ENCODE measurements at places on chromosomes 2 and 18. TPM values are rescaled to one million over a fixed set of nuclear protein-coding genes. Genes with fewer than 3 reads are reported as not detected.

GRCh38 chr2:36547906-36548305, 50.1 kb downstream of the FEZ2 start:
- DNase-seq, result no peak

DNA sequence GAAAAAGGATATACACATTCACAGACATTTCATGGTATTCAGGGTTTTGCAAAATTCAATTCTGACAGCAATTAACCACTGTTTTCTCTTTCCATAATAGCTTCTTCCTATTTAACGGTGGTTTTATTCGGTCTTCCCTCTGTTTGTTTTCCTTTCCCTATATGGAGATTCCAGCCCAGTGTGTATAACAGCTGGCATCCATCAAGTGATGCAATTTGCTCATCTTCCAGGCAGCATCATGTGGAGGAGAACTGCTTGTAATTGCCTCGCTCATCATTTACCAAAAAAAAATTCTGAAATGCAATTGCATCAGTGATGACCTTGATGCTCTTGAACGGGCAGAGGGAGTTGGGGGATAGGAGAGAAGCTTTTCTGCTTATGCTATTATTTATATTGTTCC, 165.9 kb upstream of the PGAP1 start:
- DNase-seq, result no peak

- DNase-seq, result no peak
Observed at GRCh38 chr2:237535385-237536082, 30.8 kb upstream of the PRLH start.

DNA sequence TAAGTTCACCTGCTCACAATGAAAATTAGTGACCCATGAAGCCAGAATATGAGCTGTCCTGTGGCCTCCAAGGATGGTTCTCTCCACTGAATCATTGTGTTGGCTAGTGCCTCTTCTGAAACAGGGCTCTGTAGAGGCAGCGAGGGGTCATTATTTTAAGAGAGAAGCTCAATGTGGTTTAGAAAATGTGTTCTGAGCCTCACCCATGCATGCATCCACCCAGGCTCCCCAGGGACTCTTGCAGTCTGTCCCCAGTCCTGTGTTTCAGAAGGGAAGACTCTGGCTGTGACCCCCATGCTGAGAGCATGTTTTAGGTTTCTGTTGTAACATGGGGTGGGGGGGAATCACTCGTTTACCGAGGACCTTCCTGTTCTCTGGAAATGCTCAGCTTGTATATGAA, 135.2 kb downstream of the RNF144A start:
- no peak for DNase-seq

DNA sequence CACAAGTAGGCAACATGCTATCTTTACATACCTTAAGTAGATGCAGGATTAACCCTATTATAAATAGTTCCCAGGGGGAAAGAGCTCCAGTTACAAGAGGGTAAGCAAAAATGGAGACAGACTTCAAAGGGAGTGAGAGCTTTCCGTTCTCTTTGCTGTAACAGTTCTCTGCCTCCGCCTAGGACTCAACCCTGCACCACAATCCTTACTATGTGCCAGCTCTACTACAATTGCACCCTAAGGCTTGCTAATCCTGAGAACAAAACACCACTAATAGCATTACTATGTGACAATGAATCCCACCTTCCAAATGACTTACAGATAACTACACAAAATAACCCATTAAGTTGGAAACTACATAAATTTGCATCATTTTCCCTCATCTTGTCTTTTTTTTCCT, 7.7 kb downstream of the ZBTB14 start:
- DNase-seq, result no peak

- no peak for DNase-seq
Observed at GRCh38 chr2:190533175-190533967, 1.2 kb downstream of the NEMP2 start.

GRCh38 chr2:231032575-231033140, 4.7 kb upstream of the C2orf72 start:
- no peak for DNase-seq

DNA sequence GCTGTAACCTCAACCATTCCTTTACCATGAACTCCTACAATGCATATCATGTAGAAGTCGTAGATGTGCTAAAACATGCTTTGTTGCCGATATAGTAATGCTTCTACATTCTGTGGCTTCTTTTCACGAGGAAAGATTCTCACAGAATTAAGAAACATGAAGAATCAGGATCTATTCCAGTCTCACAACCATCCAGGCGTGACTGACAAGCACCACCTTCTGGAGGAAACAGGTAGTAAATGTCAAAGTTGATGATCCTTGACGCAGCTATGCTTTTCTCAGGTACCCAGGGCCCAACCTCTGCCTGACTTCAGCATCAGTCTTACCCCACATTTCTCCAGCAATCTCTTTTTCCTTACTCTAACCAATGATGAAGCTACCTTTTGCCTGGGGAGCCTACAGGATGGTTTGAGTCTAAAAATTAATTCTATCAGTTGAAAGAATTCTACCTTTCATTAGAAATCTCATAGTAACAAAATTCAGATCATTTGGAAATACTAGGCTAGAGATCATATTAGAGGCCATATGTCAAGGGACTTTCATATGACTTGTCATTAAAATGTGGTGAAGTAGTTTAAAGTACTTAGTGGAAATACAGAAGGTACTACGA, 123.3 kb upstream of the RND3 start:
- DNase-seq, result no peak

DNA sequence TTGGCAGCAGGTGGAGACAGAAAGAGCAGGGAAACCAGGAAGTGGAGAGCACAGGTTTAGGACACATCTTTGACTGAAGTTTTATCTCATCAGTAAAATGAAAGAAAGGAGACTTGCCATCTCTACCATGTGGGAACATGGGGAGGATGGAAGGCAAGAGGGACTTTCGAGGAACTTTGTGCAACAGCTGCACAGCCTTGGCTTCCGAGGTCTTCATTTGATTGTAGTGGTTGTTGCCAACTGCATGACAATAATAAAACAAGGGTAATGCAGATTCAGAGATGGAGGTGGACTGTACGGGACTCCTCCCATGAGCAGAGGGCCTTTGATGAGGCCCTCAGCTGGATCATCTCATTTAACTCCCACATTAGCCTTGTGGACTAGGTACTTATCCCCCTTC, 49.3 kb upstream of the FZD7 start:
- no peak for DNase-seq

- DNase-seq, result no peak
Observed at GRCh38 chr18:29741461-29741860, 1301.1 kb downstream of the DSC3 start.

DNA sequence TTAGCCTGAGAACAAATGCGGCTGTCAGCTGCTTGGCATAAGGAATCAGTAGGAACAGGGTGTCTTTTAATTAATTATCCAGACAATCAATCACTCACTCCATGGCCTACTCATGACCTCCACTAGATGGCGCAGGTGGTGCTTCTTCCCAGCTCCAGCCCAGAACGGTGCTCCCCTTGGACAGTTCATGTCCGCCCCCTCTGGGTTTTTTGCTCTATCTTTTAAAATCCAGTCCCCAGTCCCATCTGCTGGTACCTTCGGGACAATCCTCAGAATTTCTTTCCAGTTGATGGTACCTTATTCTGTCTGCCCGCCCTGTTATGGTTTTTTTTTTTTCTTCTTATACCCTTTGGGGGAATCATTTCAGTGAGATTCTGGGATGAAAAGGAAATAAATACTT, 99.8 kb downstream of the CACNB4 start:
- peak; percentile 28 for DNase-seq

DNA sequence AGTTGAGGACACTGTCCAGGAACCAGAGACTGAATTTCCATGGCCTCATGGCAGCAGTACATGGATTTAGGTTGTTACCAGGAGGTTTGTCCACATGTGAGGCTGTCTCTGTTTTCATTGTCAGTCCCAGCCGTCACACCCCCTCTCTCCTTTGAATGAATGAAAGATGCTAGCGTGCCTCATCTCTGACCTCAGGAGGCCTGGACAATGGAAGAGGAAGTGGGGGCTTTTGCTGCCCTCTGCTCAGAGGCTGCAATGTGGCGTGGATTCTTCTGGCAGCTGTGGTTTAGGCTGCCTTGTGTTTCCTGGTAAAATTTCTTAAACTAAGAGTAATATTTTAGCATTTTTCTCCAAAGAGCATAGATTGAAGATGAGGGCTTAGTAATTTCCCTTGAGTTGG, 47.5 kb downstream of the RAB31 start:
- DNase-seq, result no peak

- no peak for DNase-seq
Observed at GRCh38 chr2:98947554-98947953, 11.5 kb upstream of the CRACDL start.

DNA sequence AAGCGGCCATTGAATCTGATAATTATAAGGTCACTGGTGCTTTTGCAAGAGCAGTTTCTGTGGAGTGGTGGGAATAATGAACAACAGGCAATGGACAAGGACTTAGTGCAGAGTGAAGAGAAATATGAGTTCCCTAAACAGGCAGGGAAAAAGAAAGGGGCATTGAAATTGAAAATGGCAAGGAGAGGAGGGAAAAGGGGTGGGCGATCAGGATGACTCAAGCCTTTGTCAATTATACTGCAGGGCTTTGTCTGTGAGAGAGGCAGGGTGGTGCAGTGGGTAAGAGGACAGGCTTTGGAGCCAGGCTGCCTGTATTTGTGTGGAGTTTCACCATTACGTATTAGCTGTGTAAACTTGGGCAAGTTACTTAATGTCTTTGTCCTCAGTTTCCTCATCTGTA, 29.5 kb upstream of the PAIP2B start:
- DNase-seq, result no peak

The MAB21L4 gene
- not detected for total RNA-seq

The ZC3H6 gene
- 23.5 TPM for total RNA-seq

The MRPL19 gene
- 57.0 TPM for total RNA-seq

The FTCDNL1 gene
- total RNA-seq, result 2.7 TPM

The TUBB8B gene
- total RNA-seq, result not detected

The IAH1 gene
- total RNA-seq, result 82.9 TPM

The PLGLB1 gene
- 2.4 TPM for total RNA-seq

The RGPD8 gene
- total RNA-seq, result 4.1 TPM

The SNTG2 gene
- 0.47 TPM for total RNA-seq

All from left ventricle myocardium inferior (tissue), 1 donor.